ENCODE measurements at places on chromosomes 3 and 15. TPM values are rescaled to one million over a fixed set of nuclear protein-coding genes. Genes with fewer than 3 reads are reported as not detected.

DNA sequence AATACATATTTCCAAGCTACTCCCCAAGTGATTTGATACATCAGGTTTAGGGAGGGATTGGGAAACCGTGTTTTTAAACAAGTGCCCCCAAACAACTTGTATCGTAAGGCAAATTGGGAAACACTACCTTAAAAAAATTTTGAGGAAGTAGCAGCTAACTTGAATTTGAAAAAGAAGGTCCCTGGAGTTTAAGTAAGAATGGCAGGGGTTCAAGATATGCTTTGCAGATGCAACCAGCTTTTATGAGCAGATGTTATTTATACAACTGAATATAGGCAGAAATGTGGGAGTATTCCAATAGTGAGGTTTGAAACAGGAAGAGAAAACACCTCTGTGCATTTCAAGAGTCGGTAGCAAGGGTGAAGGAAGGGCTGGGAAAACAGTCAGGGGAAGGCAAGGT is 139.6 kb downstream of the IL20RB start:
- no peak overlapping the region for H3K4me3 ChIP-seq
- H3K4me1 ChIP-seq = no peaks in the 10 kb centered on the region
- H3K27ac ChIP-seq = no peak overlapping the region
- no peaks in the 10 kb centered on the region for H3K36me3 ChIP-seq
- no peak for DNase-seq
- peaks cover 13% of the 10 kb centered on the region for H3K27me3 ChIP-seq

- no peak overlapping the region for H3K4me3 ChIP-seq
- H3K4me1 ChIP-seq = peaks cover 23% of the 10 kb centered on the region
- no peak for DNase-seq
- H3K27ac ChIP-seq = no peak overlapping the region
- H3K27me3 ChIP-seq = no peaks in the 10 kb centered on the region
Observed at GRCh38 chr3:183317271-183317670, 64.2 kb downstream of the B3GNT5 start.

GRCh38 chr3:65993134-65993900 is 45.4 kb downstream of the MAGI1 start:
- no peaks in the 10 kb centered on the region for H3K4me1 ChIP-seq
- H3K4me3 ChIP-seq = no peak overlapping the region
- DNase-seq = no peak
- H3K36me3 ChIP-seq = no peaks in the 10 kb centered on the region

The C3orf80 gene
- total RNA-seq = not detected

DNA sequence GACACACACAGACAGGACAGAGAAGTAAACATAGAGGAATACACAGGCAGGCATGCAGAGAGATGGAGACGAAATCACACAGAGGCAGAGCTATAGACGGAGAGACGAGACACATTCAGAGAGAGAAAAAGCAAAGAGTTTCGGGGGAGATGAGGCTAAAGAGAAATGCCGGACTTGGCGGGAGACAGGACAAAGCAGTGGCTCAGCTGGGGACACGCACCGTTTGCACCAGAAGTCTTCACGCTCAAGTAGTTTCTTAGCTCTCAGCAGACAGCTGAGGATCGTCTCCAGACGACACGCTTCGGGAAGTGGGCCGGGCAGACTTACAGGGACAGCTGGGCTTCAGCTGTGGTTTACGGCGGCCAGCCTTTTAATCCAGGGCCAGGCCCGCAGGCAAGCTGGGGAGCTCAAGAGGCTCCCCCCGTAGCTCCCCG is 56.2 kb upstream of the DLG1 start:
- H3K27me3 ChIP-seq = peaks cover 7% of the 10 kb centered on the region
- H3K27ac ChIP-seq = no peak overlapping the region
- H3K36me3 ChIP-seq = no peaks in the 10 kb centered on the region
- H3K4me1 ChIP-seq = no peaks in the 10 kb centered on the region

DNA sequence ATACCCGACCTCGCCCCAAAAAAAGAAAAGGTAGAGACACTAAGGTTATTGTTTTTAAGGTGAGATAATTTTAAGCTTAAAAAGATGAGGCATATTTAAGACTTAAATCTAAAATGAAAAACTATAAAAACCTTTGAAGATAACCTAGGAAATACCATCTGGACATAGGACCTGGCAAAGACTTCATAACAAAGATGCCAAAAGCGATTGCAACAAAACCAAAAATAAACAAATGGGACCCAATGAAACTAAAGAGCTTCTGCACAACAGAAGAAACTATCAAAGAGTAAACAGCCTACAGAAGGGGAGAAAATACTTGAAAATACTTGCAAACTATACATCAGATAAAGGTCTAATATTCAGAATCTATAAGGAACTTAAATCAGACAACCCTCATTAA is 80.9 kb downstream of the TMCC1 start:
- H3K27ac ChIP-seq = no peak overlapping the region
- peaks cover 11% of the 10 kb centered on the region for H3K36me3 ChIP-seq
- no peak for DNase-seq
- H3K4me3 ChIP-seq = no peak overlapping the region
- peaks cover 13% of the 10 kb centered on the region for H3K4me1 ChIP-seq
- no peaks in the 10 kb centered on the region for H3K27me3 ChIP-seq

The CDHR4 gene
- not detected for total RNA-seq

DNA sequence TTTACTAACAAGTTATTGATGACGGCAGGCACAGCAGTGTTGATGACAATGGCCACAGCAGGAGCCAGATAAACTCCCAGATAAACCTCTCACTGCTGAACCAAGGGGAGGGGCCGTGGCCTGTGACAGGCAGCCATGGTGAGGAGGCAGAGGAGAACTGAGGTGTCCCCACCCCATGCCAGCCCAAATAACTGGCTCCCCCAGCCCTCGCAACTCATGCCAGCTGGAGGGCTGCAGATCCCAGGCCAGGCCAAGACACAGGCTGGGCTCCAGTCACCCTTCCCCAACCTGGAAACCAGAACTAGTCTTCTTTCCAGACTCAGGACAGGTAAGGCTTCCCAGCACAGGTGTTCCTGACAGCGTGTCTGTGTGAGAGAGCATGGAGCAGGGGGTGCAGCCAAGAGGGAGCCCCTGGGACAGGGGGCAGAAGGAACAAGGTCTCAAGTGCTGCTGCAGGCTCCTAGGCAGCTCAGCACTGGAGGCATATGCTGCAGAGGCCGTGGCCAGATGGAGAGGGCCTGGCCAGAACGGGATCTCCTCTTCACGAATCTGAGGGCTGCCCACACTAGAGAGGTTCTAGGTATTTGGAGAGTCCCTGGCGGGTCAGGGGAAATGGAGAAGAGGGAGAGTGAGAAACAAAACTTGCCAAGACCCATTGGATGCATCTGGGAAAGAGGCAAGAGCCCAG is 15.9 kb downstream of the PLA2G4F start:
- H3K36me3 ChIP-seq = no peaks in the 10 kb centered on the region
- H3K4me3 ChIP-seq = no peak overlapping the region
- H3K4me1 ChIP-seq = no peaks in the 10 kb centered on the region
- DNase-seq = peak; percentile 2
